Neural progenitor cell (in vitro differentiated cells): ENCODE measurements at places on chromosomes 2 and 18.

GRCh38 chr2:188395903-188396689 lies 104.4 kb downstream of the GULP1 start:
- DNase-seq, result no peak

DNA sequence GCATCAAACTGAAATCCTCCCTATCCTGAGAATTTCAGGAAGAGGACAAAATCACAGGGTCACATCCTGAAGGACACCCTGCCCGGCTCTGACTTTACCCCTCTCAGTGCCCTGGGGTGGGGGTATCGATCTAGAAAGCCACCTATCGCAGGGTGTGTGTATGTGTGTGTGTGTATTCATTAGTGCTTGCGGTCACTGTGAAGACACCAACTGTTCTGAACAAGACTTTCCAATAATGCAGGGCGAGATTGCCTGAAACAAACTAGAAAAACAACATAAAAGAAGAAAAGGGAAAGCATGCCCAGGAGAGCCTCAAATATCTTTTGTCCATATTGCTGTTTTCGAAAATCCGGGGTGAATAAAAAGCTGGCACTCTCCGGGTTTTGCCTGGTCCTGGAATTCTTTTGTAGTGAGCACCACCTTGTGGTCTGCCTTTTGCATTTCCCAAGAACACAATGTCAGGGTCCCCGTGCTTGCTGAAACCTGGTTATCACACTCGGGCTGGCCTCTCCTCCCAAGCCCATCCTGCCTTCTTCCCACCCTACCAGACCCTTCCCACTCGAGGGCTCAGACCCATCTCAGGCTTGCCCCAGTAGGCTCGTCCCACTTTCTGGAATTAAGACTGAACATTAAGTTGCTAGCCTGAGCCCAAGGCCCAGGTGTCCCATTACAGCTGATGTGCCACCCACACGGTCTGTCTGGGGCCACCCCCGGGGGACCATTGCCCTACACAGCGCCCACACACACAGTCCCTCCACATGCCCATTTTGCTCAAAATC lies 25.0 kb upstream of the COPS8 start:
- DNase-seq, result peak; percentile 82

- no peak for DNase-seq
Measured at GRCh38 chr2:199042660-199043379, 414.9 kb downstream of the SATB2 start.

DNA sequence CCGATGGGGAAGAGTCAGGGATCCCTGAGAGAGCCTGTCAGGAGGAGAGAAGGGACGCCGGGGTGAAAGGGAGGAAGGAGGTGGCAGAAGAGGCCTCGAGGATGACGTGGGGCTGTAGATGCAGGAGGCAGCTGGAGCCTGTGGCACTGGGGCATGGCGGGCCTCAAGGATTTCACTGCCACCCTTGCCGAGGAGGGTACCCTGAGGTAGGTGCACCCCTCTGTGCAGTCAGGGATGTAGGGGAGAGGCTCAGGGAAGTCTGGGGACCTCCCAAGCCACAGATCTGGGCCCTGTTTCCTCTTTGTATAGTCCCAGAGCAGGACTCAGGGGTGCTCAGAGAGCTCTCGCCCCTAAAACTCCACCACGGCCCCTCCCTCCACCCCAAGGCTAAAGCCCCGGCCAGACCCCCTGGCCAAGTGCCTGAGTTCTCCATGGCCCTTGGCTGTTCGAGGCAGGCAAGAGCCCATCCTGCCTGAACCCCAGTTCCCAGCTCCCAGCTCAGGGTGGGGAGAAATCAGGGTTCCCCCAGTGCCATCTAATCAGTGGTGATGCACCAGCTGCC lies 39.0 kb upstream of the HDAC4 start:
- DNase-seq, result peak; percentile 9
